ENCODE measurements at places on chromosomes 2 and 18.

GRCh38 chr2:8447610-8448221 is 234.1 kb upstream of the ID2 start:
- DNase-seq = peak; percentile 68

GRCh38 chr2:201907563-201907881 is 101.2 kb downstream of the CDK15 start:
- no peak for DNase-seq

GRCh38 chr2:65431421-65432226 is 775 bp downstream of the SPRED2 start:
- peak; percentile 35 for DNase-seq

GRCh38 chr2:52405980-52406379 is 1361.6 kb upstream of the CHAC2 start:
- no peak for DNase-seq

DNA sequence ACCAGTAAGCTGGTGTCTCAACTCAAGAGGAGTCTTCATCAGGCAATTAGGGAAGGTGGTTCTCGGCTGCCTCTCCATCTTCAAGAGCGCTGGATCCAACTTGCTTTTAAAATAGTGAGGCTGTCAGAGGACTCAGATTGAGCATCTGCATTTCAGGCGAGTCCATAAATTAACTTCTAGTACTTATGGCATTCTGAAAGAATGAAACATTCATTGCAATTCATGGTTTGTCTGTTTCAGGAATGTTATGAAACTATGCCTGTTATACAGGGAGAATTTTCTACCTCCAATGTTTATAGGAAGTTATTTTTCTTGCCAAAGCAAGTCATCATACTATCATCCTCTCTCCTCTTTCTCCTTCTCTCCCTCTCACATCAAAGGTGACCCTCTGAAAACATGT is 883.2 kb downstream of the SLC4A3 start:
- peak; percentile 66 for DNase-seq

GRCh38 chr18:3400567-3401296 is 49.2 kb upstream of the TGIF1 start:
- DNase-seq = no peak

- no peak for DNase-seq
These were observed 89.9 kb downstream of the AP1S3 start for GRCh38 chr2:223747392-223748042.
